T-helper 9 cell (primary cell): ENCODE measurements at places on chromosomes 7 and 10.

- no peak for DNase-seq
Measured at GRCh38 chr10:19970256-19970655, 154.0 kb downstream of the PLXDC2 start.

DNA sequence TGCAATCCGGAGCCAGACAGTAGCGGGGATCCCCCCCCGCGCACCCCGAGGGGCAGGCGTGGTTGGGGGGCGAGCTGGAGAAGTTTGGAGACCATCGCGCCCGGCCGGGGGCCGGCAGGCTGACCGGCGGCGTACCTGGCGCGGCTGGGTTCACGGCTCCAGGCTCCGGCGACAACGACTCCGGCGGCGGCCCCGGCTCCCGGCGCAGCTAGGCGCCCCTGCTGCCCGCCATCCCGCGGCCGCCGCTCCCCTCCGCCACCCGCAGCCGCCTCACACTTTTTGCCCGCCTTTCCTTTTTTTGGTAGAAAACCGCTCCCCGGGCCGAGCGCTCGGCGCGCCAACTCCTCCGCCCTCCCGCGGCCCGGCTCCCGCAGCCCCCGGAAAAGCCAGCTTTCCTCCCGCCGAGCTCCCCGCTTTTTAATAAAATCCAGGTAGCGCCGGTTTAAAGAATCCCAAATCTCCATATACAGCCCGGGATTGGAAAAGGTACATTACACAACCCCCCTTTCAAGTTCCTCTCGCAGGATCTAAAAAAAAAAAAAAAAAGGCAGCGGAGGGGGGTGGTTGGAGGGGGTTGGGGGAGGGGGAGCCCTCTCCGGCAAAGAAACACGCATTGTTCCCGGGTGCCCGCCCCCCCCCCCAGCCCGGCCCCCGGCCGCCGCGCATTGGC is at the start of gene TNRC18:
TNRC18 (minus strand) TSS at position 529 of the 670 bp plus-strand sequence. CDS start 2,588 bp downstream, outside the sequence.
- no peak for DNase-seq

DNA sequence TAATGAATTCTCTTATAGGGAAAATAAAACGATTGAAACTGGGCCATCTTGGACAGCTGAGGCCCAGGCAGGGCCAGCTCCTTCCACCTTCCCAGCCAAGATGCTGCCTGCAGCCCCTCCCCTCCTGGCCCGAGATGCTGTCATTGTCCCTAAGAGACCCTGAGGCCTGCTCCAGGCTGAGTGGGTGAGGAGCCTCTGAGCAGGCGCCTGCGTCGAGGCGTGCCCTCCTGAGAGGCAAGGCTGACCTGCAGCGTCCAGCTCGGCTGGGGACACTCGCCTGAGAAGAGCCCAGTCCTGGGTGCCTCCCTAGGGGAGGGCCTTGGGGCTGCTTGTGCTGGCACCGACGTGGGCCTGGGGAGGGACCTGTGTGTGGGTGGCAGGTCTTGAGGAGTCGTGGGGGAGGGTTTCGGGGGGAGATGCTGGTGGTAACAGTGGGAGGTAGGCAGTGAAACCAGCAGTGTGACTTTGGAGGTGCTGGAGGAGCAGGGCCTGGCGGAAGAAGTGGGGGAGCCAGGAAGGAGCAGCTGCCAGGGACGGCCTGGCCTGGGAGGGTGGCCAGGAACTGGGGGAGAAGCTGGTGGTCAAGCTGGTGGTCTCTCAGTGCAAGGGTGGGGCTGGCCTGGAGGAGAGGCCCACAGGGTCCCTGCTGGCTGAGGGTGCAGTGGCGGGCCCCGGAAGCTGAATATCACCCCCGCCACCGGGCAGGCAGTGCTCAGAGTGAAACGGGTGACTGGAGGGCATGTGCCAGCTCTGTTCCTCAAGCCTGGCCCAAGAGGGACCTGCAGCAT is 7.9 kb downstream of the GPR146 start:
- DNase-seq, result no peak

DNA sequence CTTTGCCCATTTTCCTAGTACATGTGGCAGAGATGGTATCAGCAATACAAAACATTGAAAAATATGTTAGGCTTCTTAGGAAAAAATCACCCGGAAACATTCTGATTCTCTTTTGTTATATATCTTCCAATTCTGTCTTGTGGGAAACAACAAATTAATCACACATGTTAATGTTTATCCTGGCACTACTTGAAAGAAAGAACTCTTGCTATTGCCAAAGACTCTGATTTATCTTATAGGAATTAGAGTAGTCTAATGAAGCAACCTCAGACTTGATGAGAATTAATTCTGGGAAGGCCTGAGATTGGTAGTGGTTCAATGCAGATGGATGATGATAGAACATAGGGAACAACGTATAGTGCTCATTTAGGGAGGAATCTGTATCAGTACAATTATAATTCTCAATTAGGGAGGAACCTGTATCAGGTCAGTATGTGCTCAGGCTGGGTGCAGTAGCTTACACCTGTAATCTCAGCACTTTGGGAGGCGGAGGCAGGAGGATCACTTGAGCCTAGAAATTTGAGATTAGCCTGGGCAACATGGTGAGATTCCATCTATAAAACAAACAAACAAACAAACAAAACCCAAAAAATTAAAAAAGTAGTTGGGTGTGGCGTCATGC is 50.7 kb downstream of the TAS2R16 start:
- DNase-seq, result no peak

DNA sequence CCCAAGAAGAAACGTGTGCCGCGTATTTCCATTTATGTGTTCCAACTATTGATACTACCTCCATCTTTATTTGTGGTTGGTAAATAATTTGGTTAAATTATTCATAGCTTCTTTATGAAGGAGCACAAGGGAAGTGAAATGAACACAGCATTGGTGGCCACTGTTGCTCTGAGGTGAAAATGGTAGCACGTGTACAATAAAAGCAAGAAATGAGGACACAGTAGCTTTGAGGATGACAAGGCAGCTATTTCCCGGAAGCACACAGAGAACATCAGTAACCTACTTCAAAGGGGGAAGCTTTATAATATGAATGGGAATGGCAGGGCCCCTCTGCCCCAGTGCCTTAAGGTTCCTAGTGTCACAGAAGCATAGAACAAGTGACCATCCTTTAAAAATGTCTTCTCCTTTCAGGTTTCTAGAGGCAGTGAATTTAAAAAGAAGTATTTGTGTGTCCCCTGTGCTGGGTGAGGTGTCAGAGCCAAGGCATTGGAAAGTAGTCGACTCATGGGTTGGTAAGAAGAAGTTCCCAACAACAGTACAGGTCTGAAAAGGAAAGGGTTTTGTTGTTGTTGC is 78.8 kb downstream of the SGMS1 start:
- no peak for DNase-seq

- DNase-seq, result no peak
Measured at GRCh38 chr10:131195116-131195515, 116.4 kb downstream of the TCERG1L start.
